ENCODE measurements at places on chromosomes 3 and 15. TPM values are rescaled to one million over a fixed set of nuclear protein-coding genes. Genes with fewer than 3 reads are reported as not detected.

The CD47 gene
- total RNA-seq, result 37.5 TPM

The PLOD2 gene
- 81.0 TPM for total RNA-seq

The CA12 gene
- 0.38 TPM for total RNA-seq

GRCh38 chr3:2078821-2079220 lies 19.8 kb upstream of the CNTN4 start:
- no peak for DNase-seq

GRCh38 chr3:45842851-45843625 lies 1.1 kb upstream of the LZTFL1 start:
- DNase-seq, result no peak

GRCh38 chr3:111047812-111048435 lies 23.7 kb upstream of the NECTIN3 start:
- DNase-seq, result no peak

- no peak for DNase-seq
These were observed 107.7 kb upstream of the RASGRP1 start for GRCh38 chr15:38672273-38672672.

- no peak for DNase-seq
These were observed 85.1 kb downstream of the CCK start for GRCh38 chr3:42180901-42181300.

DNA sequence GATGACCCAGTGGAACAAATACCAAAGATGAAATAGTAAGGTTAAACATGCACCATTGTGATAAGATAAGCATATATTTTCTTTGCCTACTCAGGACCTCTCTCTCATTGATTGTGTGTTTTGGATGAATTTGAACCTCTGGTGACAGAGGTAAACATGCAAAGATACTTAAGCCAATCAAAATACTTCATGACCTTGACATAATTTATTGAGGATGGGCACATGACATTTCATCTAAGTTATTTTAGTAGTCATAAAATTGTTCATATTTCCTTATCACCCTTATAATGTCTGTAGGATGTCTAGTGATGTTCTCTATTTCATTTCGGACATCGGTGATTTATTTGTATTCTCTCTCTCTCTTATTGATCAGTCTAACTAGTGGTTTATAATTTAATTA lies 88.3 kb upstream of the WDR72 start:
- DNase-seq, result no peak

DNA sequence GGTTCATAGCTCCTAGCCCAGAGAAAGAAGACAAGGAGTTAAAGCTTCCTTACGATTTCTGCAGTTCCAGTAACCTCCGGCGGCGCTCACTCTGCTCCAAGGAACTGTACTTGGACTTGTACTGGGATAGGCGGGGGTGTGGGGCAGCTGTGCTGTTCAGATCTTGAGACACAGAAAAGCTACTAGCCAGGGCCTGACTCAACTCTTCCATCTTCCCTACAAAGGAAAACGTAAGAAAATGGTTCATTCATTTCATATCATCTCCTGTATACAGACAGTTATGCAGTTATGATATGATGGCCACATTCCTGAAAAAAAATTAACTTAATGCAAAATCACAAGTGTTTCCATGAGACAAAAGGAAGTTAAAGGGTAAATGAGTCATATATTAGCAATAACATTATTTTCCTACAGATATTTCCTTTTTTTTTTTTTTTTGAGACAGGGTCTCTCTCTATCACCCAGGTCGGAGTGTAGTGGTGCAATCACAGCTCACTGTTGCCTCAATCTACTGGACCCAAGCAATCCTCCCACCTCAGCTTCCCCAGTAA lies 4.6 kb downstream of the SNUPN start:
- DNase-seq, result peak; percentile 86

DNA sequence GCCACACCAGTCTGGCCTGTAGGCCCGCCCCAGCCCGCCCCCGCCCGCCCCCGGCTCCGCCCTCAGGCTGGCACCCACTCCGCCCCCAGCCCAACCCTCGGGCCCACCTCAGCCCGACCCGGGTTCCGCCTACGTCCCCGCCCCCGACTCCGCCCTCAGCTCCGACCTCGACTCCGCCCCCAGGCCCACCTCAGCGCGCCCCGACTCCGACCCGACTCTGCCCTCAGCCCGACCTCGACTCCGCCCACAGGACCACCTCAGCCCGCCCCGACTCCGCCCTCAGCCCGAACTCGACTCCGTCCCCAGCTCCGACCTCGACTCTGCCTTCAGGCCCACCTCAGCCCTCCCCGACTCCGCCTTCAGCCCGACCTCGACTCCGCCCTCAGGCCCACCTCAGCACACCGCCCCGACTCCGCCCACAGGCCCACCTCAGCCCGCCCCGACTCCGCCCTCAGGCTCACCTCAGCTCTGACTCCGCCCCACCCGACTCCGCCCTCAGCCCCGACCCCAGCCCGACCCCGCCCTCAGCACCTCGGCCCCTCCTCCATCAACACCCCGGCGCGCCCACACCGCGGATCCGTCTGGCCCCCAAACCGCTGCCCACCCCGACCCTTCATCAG lies at the start of gene RAB43:
TSS of gene RAB43 (minus strand) at position 13 of the 620 bp plus-strand sequence. CDS start 315 bp downstream, outside the sequence.
- DNase-seq, result peak; percentile 88

GRCh38 chr3:122307094-122307687 lies 17.9 kb upstream of the CSTA start:
- no peak for DNase-seq

DNA sequence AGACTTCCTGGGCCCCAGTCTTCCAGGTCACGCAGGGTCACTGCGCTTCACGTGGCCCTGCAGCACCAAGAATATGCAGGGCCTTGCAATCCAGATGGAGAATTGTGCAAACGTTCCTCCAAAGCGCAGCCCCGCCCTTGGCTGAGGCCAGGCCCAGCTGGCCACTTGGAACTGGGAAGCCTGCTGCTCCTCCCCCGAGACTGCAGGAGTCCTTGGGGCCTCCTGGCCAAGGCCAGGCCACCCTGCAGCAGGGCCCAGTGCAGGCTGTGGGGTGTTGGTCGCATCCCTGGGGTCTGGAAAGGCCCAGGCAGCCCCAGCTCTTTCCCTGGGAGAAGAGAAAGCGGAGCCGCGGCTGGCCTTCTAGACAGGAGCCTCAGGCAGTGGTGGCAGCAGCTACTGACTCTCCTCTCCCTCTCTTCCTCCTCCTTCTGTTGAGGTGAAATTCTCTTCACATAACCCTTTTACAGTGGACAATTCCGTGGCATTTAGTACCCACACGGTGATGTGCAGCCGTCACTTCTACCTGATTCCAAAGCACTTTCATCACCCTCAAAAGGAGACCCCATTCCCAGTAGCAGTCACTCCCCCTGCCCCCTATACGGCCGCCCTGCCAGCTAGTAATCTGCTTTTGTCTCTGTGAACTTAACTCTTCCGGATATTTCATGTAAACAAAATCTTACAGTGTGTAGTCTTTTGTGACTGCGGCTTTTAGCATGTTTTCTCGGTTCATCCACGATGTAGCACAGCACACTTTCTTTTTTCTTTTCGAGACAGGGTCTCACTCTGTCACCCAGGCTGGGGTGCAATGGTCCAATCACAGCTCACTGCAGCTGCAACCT lies 103.9 kb downstream of the TMEM266 start:
- DNase-seq, result no peak

DNA sequence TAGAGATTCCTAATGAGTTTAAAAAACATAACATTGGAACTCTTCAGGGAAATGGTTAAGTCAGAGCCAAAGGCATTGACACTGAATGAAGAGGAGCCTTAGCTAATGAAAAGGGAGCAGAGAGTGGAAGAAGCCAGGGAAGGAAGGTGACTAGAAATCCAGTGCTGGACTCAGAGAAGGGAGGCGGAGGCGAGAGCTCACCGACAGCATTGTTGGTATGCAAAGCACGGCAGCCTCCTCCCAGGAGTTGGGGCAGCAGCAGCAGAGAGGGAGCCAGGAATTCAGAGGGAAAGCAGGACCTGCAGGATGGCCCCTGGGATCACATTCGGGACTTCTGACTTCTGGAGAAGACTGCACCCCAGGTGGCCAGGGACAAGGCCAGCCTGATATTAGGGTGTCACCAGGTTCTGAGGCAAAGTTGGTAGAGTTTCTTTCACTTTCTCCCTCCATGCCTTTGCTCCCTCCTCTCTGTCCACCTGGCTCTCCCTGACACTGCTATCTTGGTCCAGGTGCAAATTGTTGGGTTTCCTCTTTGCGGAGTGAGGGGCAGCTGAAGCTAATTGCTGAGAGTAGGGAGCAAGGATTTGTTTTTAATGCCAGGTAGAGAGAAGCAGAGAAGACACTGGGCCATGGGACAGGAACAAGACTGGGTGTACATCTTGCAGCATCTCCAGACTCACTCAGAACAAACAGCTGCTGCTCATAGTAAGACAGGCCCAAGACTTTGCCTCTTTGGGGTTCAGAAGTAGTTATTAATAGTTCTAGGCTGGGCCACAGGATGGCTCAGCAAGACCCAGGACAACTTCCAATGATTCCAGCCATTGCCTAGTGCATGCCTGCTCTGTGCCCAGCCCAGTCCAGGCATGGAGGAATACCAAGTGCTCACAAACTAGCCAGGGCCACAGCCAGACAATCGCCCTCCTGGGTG lies 157.9 kb downstream of the TLE3 start:
- DNase-seq, result no peak

DNA sequence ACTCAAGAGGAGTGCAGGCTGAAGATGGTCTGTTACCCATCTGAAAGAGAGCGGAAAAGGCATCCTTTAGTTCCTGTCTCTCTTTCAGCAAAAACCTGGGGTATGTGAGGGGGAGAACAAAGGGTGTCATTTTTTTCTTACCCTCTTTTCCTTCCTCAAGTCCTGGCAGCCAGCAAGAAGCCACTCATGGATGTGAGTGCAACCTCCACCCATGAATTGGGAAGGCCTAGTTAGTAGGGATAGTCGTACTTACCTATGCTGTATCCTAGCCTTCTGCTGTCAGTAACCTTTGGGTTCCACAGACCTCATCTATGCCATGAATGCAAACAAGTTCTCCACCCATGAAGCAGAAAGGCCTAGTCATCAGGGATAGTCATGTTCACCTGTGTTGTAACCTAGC lies 472.8 kb downstream of the ZIC1 start:
- DNase-seq, result no peak

DNA sequence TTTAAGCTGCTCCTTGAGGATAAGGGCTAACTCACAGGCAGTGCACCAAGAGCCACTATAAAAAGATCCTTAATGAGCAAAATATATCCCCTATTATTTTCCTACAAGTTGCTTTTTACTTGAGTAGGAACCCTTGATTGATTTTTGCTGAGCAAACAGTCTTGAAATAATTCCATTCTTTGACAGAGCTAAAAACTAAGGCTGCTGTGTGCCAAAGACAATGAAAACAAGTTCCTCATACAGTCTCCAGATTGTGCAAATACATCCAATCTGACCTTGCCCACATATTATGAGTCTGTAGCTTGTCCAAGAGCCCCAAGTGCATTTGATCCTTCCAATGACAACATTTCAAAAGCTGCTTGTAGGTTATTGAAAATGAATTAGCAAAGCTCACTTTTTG lies 15.0 kb downstream of the PRKAR2A start:
- DNase-seq, result no peak

GRCh38 chr3:48125013-48125705 lies 63.1 kb downstream of the CDC25A start:
- DNase-seq, result no peak
